Uterus (tissue), 4 donors: ENCODE measurements at places on chromosomes 4 and X. TPM values are rescaled to one million over a fixed set of nuclear protein-coding genes. Genes with fewer than 3 reads are reported as not detected.

MAPK10 gene
- 55.3 TPM for total RNA-seq

DNA sequence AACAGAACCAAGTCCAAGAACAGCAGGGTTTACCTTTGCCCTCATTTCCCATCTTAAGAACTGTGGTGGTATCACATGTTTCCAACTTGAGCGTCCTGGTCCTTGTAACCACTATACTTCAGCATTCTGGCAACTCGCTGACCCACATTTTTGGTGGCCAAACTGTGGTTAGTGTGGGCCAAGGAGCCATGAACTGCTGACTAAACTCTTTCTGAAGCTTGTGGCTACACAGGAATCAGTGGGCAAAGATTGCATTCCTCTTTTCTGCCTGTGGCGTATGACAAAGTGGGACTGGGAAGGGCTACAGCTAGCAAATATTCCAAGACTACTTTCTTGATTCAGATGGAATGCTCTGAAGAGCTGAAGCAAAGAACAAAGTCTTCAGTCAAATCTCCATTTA lies 106.3 kb upstream of the MID1 start:
- DNase-seq: no peak

EREG gene
- total RNA-seq: 0.07 TPM

- DNase-seq: no peak
Measured at GRCh38 chrX:136067966-136068365, 79.4 kb upstream of the FHL1 start.

DNA sequence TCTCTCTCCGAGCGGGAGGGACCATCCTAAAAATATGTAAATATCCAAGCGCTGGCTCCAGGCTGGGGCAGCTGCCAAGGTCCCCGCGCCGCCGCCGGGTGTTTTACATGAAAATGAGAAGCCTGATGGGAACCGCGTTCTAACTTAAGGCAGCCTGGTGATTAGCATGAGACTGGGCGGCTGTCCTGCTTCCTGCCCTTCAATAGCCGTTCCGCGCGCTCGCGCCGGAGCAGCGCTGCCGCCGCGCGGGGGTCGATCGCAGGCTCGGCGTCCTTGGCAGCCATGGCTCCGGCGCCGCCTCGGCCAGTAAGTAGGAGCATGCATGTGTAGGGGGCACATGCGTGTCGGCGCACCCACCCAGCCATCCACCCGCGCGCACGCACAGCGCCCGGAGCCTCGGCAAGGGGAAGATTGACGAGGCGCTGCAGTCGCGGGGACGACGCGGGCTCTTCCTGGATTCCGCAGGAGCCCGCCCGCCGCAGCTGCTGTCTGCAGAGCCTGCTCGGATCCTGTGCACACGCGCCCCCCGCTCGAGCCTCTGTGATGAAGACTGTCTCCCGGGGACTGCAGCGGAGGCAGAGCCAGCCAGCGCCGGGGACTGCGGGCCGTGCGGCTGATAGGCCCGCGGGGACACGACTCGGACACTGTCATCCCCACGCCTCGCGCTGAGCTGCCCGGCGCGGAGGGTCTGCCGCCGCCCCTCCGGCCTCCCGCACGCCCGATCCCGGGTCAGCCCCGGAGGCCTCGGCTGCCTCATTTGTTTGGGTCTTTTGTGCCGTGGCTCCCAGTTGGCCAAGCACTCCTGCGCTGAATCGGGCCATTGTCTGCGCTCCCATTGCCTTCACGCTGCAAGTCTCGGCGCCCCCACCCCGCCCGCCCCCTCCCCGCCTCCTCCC lies 734 bp downstream of the STOX2 start:
- DNase-seq: no peak

DNA sequence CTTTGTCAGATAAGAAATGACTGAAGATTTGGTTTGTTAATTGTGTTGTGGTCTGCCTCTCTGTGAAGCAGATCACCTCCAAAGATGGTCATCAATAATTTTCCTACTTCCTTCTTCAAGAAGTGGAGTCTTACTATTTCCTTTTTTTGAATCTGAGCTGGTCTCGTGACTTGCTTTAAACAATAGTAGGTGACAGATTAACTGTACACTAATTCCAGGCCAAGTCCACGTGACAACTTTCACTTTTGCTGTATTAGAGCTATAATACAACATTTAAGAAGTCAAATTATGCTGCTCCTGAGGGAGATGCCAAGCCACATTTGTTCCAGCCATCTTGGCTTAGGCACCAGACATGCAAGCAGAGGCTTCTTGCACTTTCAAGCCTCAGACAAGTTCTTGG lies 393.8 kb upstream of the GRID2 start:
- no peak for DNase-seq

GRCh38 chrX:31629195-31629594 lies 557.4 kb upstream of the FTHL17 start:
- no peak for DNase-seq

DNA sequence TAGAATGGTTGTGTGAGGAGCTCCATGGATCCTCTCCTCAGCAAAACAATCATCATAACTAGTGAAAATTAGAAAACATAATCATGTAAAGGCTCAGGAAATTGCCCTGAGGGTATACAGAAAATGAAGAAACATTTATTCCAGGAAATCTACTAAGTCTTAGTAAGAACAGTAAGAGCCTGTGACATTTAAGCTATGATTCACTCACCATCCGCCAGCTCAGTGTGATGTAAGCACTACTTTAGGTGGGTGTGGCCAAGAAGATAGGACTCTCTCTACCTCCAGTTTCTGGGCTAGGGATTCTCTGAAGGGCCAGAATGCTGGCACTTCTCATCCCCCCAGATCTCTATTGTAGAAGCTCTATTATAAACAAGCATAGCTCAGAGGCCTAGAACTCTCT lies 147.5 kb downstream of the DLG3 start:
- DNase-seq: no peak

DNA sequence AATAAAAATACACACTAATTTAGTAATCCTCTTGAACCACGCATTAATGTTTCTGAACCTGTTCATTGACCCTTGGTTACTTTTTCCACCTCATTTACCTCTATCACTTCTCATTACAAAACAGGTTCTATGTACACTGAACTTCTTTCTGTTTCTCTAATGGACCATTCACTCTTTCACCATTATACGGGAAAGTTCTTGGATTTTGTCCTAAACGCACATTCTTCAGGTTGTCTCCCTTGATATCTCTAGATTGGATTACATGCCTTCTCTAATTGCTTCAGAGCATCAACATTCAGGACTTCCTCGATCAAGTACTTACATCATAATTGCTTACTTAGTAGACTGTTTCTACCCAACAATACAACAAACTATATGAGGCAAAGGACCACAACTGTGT lies 359.4 kb upstream of the FSTL5 start:
- no peak for DNase-seq

DNA sequence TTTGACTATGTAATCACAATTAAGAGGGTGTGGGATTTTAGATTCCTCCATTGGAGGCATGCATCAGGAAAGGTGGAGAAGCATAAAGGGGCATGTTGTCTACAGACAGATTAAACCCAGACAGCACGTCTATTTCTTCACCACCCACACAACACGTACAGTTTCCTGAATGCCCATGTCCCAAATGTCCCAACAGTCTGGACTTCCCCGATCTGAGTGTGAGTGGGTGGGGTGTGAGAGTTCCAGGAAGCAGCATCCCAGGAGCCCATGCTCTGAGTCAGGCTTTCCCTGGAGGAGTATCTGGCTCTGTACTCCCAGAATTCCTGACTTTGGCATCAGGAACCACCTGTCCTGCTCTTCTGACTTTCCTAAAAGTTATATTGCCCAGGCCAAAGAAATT lies 30.8 kb upstream of the NDP start:
- no peak for DNase-seq

VCX2 gene
- total RNA-seq: not detected

DNA sequence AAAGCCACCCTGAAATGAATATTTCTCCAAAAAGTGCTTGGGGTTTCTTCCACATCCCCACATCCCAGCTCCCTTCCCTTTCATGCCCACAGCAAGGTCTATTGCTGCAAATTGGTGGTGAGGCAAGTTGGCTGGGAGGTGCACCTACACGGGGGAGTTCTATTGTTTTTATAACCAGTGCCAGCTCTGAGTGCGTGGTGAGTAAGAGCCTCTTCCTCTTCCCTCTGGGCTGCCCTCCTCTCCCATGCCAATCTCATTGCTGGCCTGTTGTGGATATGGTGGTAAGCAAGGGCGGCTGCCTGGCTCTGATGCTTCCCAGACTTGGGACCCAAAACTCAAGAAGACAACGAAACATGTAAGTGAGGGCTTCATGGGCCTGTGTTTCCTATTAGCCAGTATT lies 204.3 kb downstream of the SHROOM3 start:
- DNase-seq: no peak

GRCh38 chrX:153989973-153990655 lies 17.6 kb downstream of the TMEM187 start:
- no peak for DNase-seq

- DNase-seq: no peak
Measured at GRCh38 chrX:129724754-129725153, 14.0 kb upstream of the XPNPEP2 start.

FHDC1 gene
- 10.0 TPM for total RNA-seq

- DNase-seq: no peak
Measured at GRCh38 chr4:185998791-185999190, 70.2 kb upstream of the TLR3 start.

DNA sequence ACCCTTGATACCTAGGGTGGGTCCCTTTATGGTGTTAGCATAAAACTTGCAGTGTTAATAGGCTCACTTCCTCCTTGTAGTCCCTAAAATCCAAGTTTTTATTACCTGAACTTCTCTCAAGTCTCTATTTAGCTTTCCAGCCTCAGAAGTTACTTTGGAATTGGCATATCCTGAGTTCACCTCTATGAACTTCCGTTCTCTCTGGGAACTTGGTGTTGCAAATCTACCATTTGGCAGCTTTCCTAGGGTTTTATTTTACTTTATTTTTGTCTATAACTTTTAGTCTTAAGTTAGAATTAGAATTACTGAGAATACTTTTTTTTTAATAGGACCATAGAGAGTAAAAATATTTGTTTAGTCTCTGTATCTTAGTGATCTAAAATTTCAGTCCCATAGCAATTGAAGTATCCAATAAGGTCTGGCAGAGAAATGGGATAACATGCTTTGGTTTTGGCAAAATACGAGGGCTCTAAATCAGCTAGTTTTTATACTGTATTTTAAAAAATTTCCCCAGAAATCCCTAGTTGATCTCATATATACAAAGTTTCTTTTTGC lies 30.3 kb upstream of the NAF1 start:
- no peak for DNase-seq

GRCh38 chr4:162061214-162061613 lies 102.6 kb downstream of the FSTL5 start:
- DNase-seq: no peak

HS6ST2 gene
- total RNA-seq: 2.1 TPM

DNA sequence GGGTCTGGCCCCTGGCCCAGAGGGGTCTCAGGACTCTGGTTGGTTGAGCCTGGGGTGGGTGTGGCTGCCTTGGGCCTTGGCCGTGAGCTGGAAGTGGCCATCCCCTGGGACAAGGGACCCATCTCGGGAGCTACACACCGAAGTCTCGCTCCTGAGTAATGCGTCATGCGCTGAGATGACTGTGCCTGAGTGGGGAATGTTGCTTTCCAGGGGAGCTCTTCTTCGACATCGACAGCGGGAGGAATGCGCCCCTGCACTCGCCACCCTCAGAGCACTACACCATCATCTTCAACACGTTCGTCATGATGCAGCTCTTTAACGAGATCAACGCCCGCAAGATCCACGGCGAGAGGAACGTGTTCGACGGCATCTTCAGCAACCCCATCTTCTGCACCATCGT lies 38.5 kb downstream of the CCNQ start:
- no peak for DNase-seq

GRCh38 chrX:119706616-119707015 lies 13.6 kb upstream of the SEPTIN6 start:
- DNase-seq: no peak

GRCh38 chr4:75679876-75680575 lies 6.8 kb upstream of the G3BP2 start:
- DNase-seq: no peak

PLP1 gene
- total RNA-seq: 1.3 TPM
